H1 (cell line): ENCODE measurements at places on chromosomes 4 and X. TPM values are rescaled to one million over a fixed set of nuclear protein-coding genes. Genes with fewer than 3 reads are reported as not detected.

GRCh38 chrX:12700745-12701144 is 90.5 kb upstream of the PRPS2 start:
- no peaks in the 10 kb centered on the region for H3K4me1 ChIP-seq
- H3K27ac ChIP-seq: no peak overlapping the region
- no peaks in the 10 kb centered on the region for H3K27me3 ChIP-seq
- H3K36me3 ChIP-seq: no peaks in the 10 kb centered on the region
- no peak for DNase-seq

GRCh38 chrX:46569621-46570020 is 3.9 kb upstream of the CHST7 start:
- H3K27ac ChIP-seq: no peak overlapping the region
- H3K4me3 ChIP-seq: no peak overlapping the region
- H3K27me3 ChIP-seq: no peaks in the 10 kb centered on the region
- no peaks in the 10 kb centered on the region for H3K4me1 ChIP-seq
- DNase-seq: no peak
- H3K36me3 ChIP-seq: no peaks in the 10 kb centered on the region

GRCh38 chrX:45344594-45344993 is 143.9 kb upstream of the DIPK2B start:
- no peak for DNase-seq
- no peak overlapping the region for H3K4me3 ChIP-seq
- H3K27ac ChIP-seq: no peak overlapping the region
- no peaks in the 10 kb centered on the region for H3K4me1 ChIP-seq
- no peaks in the 10 kb centered on the region for H3K36me3 ChIP-seq
- no peaks in the 10 kb centered on the region for H3K27me3 ChIP-seq

- H3K4me3 ChIP-seq: no peak overlapping the region
- DNase-seq: no peak
- no peak overlapping the region for H3K27ac ChIP-seq
- no peaks in the 10 kb centered on the region for H3K36me3 ChIP-seq
These were observed 1453.3 kb downstream of the PCDH18 start for GRCh38 chr4:136078976-136079375.

DNA sequence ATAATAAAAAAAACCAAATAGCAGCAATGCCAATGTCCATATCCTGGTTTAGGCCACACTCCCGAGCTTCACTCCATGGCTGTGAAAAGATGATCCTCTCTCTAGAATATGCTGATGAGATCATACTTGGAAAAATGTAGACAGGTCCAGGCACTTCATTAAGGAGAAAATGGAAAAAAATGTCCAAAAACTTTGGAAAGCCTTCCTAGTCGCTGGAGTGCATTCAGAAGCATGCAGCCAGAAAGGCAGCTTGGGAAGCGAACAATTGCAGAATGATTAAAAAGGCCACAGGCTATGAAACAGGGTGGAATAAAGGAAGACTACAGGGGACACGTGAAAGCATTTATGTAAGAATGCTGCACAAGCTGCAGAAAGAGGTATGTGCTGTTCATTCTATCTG is 165.6 kb upstream of the HCCS start:
- H3K27ac ChIP-seq: no peak overlapping the region
- no peaks in the 10 kb centered on the region for H3K27me3 ChIP-seq
- no peaks in the 10 kb centered on the region for H3K36me3 ChIP-seq
- H3K4me3 ChIP-seq: no peak overlapping the region

GRCh38 chr4:159305129-159305528 is 202.2 kb downstream of the RAPGEF2 start:
- H3K4me1 ChIP-seq: peaks cover 6% of the 10 kb centered on the region; the same call in 1 of the 2 replicates
- H3K27ac ChIP-seq: no peak overlapping the region
- H3K27me3 ChIP-seq: no peaks in the 10 kb centered on the region
- no peaks in the 10 kb centered on the region; the same call in 1 of the 2 replicates for H3K36me3 ChIP-seq
- no peak for DNase-seq

- H3K27ac ChIP-seq: no peak overlapping the region
- no peaks in the 10 kb centered on the region for H3K27me3 ChIP-seq
- no peak for DNase-seq
- H3K4me1 ChIP-seq: no peaks in the 10 kb centered on the region
These were observed 4.2 kb downstream of the TMSB4X start for GRCh38 chrX:12979026-12979607.

- DNase-seq: no peak
- H3K27ac ChIP-seq: no peak overlapping the region
- no peak overlapping the region for H3K4me3 ChIP-seq
- H3K36me3 ChIP-seq: no peaks in the 10 kb centered on the region
- no peaks in the 10 kb centered on the region for H3K27me3 ChIP-seq
These were observed 35.3 kb downstream of the ZBTB49 start for GRCh38 chr4:4325321-4325720.

GRCh38 chrX:87403551-87403950 is 114.1 kb upstream of the KLHL4 start:
- H3K4me3 ChIP-seq: no peak overlapping the region
- no peak overlapping the region for H3K27ac ChIP-seq

GRCh38 chr4:8905226-8905772 is 33.7 kb upstream of the HMX1 start:
- H3K36me3 ChIP-seq: no peaks in the 10 kb centered on the region
- H3K27me3 ChIP-seq: no peaks in the 10 kb centered on the region; the same call in 1 of the 2 replicates
- no peak overlapping the region for H3K27ac ChIP-seq
- no peaks in the 10 kb centered on the region for H3K4me1 ChIP-seq
- DNase-seq: no peak

GRCh38 chr4:73612032-73612431 is 8.2 kb downstream of the RASSF6 start:
- no peaks in the 10 kb centered on the region for H3K36me3 ChIP-seq
- H3K27ac ChIP-seq: no peak overlapping the region
- H3K4me1 ChIP-seq: no peaks in the 10 kb centered on the region

DNA sequence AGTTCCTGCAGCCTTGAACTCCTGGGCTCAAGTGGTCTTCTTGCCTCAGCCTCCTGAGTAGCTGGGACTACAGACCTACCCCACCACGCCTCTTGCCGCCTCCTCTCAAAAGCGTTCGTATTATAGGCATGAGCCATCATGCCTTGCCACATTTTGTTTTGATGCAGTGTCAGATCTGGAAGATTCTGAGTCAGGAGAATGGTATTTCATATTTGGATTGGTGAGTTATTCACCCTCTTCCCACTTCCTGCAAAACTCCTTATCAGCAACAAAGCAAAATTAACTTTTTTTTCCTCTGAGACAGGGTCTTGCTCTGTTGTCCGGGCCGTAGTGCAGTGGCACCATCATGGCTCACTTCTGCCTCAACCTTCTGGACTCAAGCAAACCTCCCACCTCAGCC is 29.6 kb downstream of the REST start:
- no peak for DNase-seq
- H3K27me3 ChIP-seq: no peaks in the 10 kb centered on the region
- H3K4me3 ChIP-seq: no peak overlapping the region
- H3K4me1 ChIP-seq: no peaks in the 10 kb centered on the region

GRCh38 chr4:121633653-121634052 is 63.1 kb downstream of the ANXA5 start:
- no peaks in the 10 kb centered on the region for H3K4me1 ChIP-seq
- no peak overlapping the region for H3K27ac ChIP-seq
- no peaks in the 10 kb centered on the region for H3K27me3 ChIP-seq
- H3K36me3 ChIP-seq: no peaks in the 10 kb centered on the region

- no peaks in the 10 kb centered on the region for H3K36me3 ChIP-seq
- DNase-seq: no peak
- no peaks in the 10 kb centered on the region; the same call in 1 of the 2 replicates for H3K4me1 ChIP-seq
- H3K27ac ChIP-seq: no peak overlapping the region
- H3K27me3 ChIP-seq: no peaks in the 10 kb centered on the region
- H3K4me3 ChIP-seq: no peak overlapping the region
These were observed 58.5 kb downstream of the SLC2A9 start for GRCh38 chr4:9962611-9963314.

GRCh38 chr4:158020734-158021346 is 152.0 kb downstream of the GASK1B start:
- no peak overlapping the region for H3K4me3 ChIP-seq
- no peaks in the 10 kb centered on the region for H3K36me3 ChIP-seq
- H3K4me1 ChIP-seq: no peaks in the 10 kb centered on the region
- no peaks in the 10 kb centered on the region for H3K27me3 ChIP-seq
- no peak for DNase-seq
- no peak overlapping the region for H3K27ac ChIP-seq

GRCh38 chrX:150692296-150692695 is 900 bp upstream of the MTMR1 start:
- H3K4me3 ChIP-seq: no peak overlapping the region; the same call in 1 of the 2 replicates
- DNase-seq: no peak
- H3K27ac ChIP-seq: no peak overlapping the region
- no peaks in the 10 kb centered on the region for H3K27me3 ChIP-seq

- no peaks in the 10 kb centered on the region for H3K27me3 ChIP-seq
- H3K27ac ChIP-seq: no peak overlapping the region
- H3K4me1 ChIP-seq: no peaks in the 10 kb centered on the region
- H3K36me3 ChIP-seq: no peaks in the 10 kb centered on the region
- H3K4me3 ChIP-seq: no peak overlapping the region
These were observed 29.0 kb downstream of the SRPX2 start for GRCh38 chrX:100672966-100673365.

DNA sequence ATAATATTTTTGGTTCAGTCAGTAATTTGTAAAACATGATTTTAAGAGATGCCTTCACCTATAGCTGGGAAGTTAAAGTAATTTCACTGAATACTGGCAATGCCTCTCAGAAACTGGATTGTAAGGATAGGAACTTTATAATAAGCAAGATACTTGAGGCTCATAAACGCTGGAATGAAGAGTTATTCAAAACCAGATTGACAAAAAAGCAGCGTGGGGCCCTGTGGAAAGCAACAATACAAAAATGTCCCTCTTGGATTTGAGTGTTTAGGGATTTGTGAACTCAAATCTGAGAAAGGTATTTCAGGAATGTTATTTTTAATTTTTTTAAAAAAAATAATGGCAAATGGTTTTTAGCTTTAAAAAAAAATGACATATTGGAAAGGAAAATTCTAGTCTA is 94.6 kb downstream of the ANK2 start:
- H3K27ac ChIP-seq: no peak overlapping the region
- no peak for DNase-seq
- H3K36me3 ChIP-seq: no peaks in the 10 kb centered on the region
- H3K4me1 ChIP-seq: peaks cover 22% of the 10 kb centered on the region

- H3K36me3 ChIP-seq: no peaks in the 10 kb centered on the region
- H3K4me3 ChIP-seq: no peak overlapping the region
- H3K4me1 ChIP-seq: no peaks in the 10 kb centered on the region
- no peak for DNase-seq
- H3K27me3 ChIP-seq: no peaks in the 10 kb centered on the region
- no peak overlapping the region for H3K27ac ChIP-seq
These were observed 25.5 kb upstream of the AMOT start for GRCh38 chrX:112866175-112866574.

GRCh38 chrX:9566150-9566621 is 101.3 kb downstream of the TBL1X start:
- no peaks in the 10 kb centered on the region for H3K4me1 ChIP-seq
- no peak overlapping the region for H3K4me3 ChIP-seq
- H3K27me3 ChIP-seq: no peaks in the 10 kb centered on the region
- no peak overlapping the region for H3K27ac ChIP-seq

Gene LRRC66
- total RNA-seq: 0.11 TPM in 1 of 2 replicates, not detected in the other

Gene IQCM
- not detected in 2 replicates for total RNA-seq

Gene FGD1
- total RNA-seq: 33.8 and 34.9 TPM in 2 replicates

Gene FABP2
- not detected in 2 replicates for total RNA-seq

Gene PNMA6E
- total RNA-seq: not detected in 2 replicates

Gene TLR7
- total RNA-seq: not detected in 2 replicates

Gene PDLIM3
- 7.6 and 8.1 TPM in 2 replicates for total RNA-seq

Gene PPEF2
- not detected in 2 replicates for total RNA-seq
